ENCODE measurements at places on chromosomes 1 and 21.

DNA sequence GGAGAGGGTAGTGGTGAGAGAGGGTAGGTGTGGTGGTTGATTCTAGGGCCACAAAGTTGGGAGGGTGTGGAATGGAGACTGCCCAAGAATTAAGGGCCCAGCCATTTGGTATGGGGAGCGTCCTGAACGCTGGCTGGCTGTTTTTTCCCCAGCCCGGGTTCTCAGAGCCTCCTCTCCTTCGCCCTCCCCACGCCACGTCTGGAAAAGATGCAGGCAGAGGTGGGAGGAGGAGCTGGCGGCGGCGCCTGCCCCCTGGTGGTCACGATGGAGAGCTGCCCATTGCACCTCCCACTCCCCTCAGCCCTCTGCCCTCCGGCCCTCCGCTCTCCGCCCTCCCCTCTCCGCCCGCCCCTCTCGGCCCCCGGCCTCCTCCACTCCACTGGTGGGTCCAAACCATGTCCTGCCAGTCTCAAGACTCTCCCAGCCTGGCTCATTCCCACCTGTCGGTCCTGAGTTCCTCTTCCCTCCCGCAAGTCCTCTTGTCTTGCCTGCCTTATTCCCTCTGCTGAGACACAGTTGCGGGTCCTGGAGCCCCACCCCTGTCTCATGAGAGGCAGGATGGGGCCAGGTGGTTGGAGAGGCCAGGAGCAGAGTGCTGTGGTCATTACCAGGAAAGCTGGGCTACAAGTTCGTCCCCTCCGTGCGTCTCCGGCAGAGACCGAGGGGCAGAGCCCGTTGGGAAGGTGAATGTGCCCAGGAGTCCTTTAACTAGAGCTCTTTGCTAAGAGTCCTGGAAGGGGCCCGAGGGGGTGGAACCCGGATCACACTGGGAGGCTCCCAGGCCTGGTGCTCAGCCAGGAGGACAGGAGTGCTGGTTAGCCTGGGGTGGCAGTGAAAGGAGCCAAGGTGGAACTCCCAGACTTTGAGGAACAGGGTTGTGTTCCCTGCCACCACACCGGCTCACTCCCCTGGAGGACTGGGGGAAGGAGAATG, 22.6 kb downstream of the ETNK2 start:
- DNase-seq, result peak; percentile 93

GRCh38 chr1:184022668-184023067, 14.9 kb downstream of the COLGALT2 start:
- DNase-seq, result no peak

DNA sequence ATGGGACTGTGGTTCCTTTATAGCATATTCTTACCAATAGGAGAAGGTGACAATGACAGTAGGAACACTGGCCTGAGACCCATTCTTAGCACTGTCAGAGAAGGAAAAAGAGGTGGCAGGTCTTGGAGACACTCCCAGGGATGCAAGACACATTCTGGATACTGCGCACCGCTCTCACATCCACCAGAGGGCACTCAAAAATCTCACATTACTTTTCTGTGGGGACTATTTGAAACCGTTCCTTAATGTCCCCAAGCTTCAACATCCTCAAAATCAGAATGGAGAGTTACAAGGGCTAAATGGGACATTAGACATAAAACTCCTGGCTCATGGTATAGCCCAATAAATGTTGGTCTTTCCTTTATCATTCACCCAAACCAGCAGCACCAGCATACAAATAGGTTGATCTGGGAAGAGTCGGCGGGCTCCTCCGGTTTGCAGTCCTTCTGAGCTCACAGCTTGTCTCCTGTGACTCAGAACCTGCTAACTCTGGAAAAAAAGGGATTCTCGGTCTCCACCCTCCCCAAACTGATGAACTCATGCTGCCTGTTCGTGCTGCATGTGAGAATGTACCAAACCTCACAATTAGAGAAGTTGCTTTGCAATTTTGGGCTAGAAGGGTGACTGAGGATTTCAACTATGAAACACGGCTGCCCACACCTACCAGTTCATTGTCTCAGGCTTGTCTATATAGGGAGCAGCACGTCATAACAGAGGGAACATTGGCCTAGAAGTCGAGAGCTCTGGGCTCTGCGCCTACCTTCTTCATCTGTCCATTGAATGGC, 40.2 kb downstream of the IL12RB2 start:
- no peak for DNase-seq

GRCh38 chr1:109466125-109466451, 258 bp upstream of the SYPL2 start:
- DNase-seq, result no peak

DNA sequence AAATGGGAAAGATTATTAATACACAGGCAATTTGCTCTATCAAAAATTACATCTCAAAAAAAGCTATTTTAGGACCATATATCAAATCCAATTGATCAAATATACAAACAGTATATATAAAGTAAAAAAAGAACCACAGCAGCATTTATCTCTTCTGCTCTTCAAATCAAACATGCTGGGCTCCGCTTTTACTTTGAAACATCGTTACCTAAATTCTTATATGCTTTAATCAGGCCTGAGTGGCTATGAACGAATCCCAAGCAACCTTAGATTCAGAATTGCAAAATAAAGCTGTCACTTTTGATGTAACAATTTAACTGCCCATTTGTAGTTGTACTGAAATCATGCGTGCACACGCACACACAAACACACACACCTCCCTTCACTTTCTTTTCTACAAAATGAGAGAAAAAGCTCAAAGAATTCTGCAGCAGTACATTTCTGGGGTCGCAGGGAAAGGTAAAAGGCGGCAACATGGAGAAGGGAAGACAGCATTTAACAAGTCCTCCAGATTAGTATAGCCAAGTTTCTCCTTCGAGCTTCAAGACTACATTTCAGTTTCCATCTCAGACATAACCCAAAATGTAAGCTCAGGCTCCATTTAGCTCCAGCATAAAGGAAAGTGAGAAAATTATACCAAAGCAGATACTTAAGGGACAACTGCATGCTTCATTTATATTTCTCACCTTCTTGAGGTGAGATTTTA, 92.2 kb upstream of the TTC39A start:
- DNase-seq, result no peak

- DNase-seq, result no peak
These were observed 23.3 kb downstream of the SHISA4 start for GRCh38 chr1:201911826-201912571.

DNA sequence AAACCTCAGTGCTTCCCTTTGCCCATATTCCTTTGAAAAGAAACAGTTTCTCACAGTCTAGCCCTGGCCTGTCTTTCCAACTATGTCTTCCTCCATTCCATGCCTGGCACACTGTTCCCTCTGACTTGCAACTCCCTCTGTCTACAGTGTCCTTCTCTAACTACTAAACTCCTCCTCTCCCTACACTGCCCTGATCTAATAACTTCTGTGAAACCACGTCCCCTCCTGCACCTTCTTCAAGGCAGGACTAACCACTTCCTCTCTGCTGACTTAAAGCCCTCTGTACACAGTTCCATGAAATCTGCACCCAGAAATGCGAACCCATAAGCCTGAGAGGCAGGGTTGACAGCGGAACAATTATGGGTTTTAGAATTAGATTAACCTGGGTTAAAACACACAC, 62.2 kb upstream of the ATP1B1 start:
- DNase-seq, result no peak

GRCh38 chr1:205229399-205229871, 1.7 kb downstream of the TMCC2 start:
- peak; percentile 64 for DNase-seq

DNA sequence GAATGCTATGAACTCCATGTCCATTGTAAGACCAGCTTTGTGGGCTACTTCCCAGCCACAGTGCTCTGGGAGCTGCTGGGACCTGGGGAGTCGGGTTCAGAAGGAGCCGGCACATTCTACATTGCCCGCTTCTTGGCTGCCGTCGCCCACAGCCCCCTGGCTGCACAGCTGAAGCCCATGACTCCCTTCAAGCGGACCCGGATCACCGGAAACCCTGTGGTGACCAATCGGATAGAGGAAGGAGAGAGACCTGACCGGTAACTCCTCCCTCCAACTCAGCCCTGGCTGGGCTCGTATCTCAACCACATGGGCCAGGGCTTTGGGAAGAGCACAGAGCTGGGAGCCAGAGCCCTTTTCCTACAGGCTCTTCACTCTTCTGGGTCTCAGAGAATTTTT, 15.4 kb downstream of the MOV10 start:
- DNase-seq, result no peak

GRCh38 chr1:153277852-153278251, 18.4 kb downstream of the LORICRIN start:
- peak; percentile 44 for DNase-seq

DNA sequence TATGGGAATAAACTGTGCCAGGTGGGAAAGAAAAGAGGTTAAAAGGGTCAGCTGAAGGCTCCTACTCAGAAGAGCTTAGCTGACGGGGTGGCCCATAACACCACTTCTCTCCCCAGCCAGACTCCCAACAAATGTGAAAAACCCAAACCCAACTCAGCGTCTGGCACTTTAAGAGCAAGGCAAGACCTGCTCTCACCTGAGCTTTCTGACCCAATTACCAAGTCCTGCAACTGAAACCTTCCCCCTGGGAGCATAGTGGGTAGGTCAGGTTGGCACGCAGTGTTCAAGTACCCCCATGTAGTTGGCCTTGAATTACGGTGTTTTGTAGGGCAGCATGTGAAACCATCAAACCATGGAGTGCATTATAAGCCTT, 3.2 kb downstream of the IRF6 start:
- DNase-seq, result no peak

- no peak for DNase-seq
These were observed 99.9 kb downstream of the WDR4 start for GRCh38 chr21:42779431-42779861.

DNA sequence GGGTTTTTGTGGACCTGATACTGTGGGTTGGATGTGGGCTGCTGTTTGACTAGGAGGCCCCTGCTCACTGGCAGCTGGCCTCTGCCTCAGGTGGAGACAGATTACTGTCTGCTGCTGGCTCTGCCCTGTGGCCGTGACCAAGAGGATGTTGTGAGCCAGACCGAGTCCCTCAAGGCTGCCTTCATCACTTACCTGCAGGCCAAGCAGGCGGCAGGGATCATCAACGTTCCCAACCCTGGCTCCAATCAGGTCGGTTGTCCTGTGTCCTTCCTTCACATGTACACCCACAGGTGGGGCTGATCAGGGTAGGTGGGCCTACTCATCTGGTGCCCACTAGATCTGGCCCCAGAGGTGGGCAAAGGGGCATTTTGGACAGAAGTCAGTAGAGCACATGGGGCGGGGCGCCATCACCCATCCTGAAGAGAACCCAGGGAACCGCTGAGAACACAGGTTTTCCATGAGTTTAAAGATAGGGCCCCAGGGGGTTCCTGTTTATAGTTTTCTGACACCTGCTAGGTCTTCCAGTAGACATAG, 37.2 kb downstream of the ZBTB17 start:
- no peak for DNase-seq

DNA sequence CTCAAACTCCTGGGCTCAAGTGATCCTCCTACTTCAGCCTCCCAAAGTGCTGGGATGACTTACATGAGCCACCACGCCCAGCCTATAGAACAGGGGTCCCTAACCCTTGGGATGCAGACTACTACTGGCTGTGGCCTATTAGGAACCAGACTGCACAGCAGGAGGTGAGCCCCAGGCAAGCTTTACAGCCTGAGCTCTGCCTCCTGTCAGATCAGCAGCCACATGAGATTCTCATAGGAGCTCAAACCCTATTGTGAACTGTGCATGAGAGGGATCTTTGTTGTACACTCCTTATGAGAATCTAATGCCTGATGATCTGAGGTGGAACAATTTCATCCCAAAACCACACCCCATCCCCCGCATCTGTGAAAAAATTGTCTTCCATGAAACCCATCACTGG, 13.4 kb upstream of the PSMB4 start:
- no peak for DNase-seq

DNA sequence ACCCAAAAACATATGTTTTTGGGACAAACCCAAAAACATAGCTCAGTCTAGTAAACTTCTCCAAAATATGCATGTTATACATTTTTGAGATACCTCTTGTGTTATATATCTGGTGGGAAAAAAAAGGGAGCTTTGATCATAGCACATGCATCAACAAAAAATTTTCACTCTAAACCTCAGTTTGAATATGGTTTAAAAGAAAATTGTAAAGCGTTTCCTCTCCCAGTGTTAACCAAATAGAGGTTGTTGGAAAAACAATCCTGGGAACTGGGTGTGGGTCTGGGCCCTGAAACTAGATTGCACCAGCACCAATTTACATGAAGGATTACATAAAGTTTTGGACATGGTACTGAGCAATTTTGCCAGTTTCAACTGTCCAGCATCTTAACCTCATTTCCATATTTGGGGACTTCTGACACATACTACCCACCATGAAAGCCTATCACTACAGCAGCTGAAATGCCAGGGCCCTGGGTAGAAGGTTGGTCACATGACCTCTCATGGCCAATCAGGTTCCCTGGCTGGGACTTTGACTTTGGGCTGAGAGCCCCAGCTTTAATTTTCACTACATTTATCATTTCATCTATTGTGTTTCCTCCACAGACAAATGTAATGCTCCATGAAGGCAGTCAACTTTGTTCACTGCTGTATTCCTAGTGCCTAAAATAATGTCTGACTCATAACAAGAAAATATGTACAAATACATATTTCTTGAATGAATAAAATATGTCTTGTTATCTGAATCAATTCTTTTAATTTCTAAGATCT, 150.7 kb downstream of the SETD4 start:
- DNase-seq, result no peak

GRCh38 chr1:19688041-19688842, 23.6 kb downstream of the HTR6 start:
- no peak for DNase-seq

DNA sequence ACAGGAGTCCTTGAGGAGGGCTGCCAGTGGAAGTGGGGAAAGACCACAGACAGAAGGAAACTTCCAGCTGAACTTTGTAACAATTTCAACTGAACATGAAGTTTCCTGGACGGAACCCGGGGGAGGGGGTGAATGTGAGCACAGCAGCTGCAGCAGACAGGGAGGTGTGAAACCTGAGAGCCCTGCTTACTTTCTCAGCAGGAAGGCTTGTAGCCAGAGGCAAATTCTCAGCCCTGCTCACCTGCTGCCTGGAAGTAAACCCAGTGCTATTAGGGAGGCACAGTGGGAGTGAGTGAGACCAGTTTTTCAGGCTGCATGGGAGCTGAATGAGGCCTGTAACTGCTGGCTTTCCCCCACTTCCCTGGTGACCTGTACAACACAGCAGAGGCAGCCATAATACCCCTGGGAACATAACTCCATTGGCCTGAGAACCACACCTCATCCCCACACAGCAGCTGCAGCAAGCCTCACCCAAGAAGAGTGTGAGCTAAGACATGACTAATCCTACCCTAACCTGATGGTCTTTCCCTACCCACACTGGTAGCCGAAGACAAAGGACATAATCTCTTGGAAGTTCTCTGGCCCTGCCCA, 9.6 kb upstream of the SPRR2F start:
- no peak for DNase-seq

DNA sequence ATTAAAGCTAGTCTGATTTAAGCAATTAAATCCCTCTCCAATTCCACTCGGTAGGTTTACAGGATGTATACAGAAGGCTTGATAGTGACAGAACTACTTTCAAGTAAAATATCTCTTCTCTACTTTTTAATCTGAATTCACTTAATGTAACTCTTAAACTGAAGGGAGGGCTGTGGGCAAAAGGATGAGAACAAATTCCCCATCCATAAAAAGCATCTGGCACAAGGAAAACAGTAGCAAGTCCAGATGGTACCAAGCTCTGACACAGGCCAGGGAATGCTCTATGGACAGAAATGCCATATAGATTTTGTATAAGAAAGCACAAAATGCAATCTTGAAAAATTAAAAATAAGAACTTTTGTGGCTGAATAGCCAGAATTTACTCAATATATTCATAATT, 53.1 kb upstream of the USH2A start:
- DNase-seq, result no peak

Data from GM19239 (cell line).